ENCODE measurements at places on chromosomes 3 and 15.

DNA sequence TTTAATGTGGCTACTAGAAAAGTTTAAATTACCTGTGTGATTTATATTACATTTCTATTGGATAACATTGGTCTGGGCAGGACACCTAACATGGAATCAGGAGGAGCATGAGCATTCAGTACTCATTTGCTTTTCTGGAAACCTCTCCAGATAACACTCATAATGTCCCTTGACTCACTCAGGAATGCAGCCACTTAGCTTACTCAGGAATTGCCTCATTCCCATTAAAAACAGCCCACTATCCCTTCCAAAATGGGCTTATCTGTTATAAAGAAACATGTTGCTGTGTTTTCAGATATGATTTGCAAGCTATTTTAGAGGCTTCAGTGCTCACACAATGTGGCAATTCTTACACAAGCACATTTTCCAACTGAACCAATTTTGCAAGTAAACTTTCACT, 17.1 kb downstream of the GBE1 start:
- DNase-seq = peak; percentile 95

- DNase-seq = no peak
Measured at GRCh38 chr3:157789162-157789561, 285.9 kb upstream of the VEPH1 start.

GRCh38 chr15:76299786-76300185, 11.5 kb downstream of the ETFA start:
- no peak for DNase-seq

DNA sequence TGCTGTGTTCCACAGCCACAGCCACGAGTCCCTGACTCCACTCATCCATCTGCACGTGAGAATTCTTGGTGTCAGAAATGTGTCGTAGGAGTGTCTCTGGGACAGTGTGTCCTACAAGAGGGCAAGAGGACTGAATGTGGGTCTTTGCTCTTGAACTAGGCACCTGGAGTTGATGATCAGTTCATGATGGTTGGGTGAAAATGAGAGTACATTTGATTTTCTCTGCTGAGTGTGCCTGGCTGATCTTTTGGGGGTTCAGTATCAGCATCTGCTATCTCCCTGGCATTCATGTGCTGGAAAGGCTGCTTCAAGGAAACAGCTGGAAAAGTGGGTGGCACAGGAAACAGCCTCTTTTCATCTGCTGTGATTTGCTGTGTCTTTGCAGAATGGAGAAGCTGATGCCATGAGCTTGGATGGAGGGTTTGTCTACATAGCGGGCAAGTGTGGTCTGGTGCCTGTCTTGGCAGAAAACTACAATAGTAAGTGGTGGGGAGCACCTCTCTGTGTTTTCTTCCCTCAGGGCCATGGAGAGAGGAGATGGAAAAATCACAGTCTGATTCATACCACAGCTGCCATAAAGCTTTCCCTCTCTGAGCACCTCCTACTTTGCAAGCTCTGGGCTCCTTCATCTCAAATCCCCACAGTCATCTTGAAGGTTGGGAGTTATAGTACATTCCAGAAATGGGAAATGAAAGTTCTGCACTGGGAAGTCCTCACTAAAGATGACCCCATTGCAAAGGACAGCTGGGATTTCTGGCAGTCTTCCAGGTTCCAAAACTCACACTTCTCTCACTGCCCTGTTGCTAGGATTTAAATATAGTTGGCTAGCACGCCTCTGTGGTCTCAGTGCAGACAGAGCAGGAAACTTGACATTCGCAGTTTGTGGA, 17.8 kb downstream of the TF start:
- DNase-seq = peak; percentile 15

- peak; percentile 69 for DNase-seq
Measured at GRCh38 chr3:141278196-141279076, 46.8 kb downstream of the PXYLP1 start.

DNA sequence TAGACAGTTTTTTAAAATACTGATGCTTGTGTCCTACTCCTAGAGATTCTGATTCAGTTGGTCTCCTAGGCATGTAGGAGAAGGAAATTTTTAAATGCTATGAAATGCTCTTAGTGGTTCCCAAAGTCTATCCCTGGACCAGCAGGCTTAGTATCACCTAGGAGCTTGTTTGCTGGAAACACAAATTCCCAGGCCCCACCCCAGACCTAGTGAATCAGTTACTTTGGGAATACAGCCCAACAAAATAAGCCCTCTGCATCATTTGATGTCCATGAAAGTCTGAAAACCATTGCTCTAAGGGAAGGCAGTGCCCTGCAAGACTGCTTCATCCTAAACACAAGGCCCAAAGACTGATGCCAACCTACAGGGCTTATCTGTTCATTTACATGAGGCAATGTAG, 36.3 kb downstream of the CCNL1 start:
- DNase-seq = no peak

GRCh38 chr3:130658678-130659077, 88.0 kb downstream of the PIK3R4 start:
- DNase-seq = peak; percentile 69

DNA sequence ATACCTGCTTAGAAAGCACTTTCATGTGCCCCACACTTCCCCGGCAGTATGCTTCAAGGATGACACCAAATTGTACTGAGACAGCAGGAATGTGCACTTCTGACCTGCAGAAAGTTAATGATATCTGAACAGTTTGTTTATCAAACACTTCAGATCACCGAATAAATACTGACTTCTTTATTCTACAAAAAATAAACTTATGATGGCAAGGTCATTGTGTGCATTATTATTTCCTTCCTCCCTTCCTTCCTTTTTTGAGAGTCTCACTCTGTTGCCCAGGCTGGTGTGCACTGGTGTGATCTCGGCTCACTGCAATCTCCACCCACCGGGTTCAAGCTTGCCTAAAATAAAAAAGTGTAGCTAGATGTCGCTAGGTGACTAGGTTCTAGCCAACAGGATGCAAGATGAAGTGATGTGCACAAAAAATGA, 80.3 kb downstream of the FAIM start:
- no peak for DNase-seq

DNA sequence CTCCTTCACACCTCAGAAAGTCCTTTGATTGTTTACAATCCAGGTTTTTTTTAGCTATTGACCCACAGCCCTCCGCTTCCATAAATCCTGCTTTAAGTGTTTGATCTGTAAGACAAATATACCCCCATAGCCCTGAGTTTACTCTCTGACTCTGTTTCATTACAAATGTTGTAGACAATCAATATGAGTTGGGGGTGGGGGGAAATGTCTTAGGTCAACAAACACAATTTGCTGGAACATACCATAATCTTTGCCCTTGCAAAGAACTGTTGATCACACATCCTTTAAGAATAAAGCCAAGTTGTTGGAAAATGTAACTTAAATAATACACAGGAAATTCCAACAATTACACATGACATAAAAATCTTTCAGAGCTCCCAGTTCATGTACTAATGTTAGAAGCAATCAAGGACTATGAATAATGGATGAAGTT, 301.8 kb upstream of the SEMA6D start:
- DNase-seq = peak; percentile 49

GRCh38 chr3:177615015-177615414, 417.7 kb upstream of the TBL1XR1 start:
- DNase-seq = peak; percentile 97

DNA sequence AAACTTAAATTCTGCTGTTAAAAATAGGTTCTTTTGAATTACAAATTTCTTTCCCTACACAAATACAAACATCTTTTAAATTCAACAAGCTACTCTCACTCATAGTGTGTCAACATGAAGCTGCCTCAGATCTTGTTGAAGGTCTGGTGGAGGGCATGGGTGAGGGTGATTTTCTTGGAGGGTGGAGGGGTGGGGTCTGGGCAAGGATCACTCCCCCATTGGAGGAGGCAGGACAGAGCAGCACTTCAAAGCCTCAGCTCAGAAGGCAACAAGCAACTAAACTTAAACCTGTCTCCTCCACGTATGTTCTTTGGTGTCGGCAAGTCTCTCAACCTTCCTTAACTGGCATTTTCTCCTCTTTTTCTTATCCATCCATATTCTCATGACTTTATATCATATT, 730.9 kb downstream of the NR2F2 start:
- DNase-seq = no peak

DNA sequence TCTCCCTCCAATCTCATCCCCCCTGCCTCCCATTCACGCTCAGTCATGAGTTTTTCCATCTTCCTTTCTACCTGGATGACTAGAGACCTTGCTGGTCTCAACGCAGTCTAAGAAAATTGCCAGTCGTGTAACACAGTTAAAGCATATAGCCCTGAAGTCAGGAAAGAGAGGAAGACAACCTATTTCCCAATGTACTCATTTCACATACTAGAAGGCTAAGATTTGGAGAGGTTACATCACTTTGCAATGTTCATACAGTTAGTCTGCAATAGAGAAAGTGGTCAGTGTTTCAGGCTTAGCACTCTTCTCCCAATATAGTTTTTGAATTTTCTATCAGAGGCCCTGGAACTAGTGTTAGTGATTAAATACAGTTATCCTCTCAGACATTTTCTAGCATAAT, 278.6 kb downstream of the EDEM1 start:
- no peak for DNase-seq

GRCh38 chr3:172040981-172041963, 1.9 kb downstream of the FNDC3B start:
- DNase-seq = peak; percentile 55

- DNase-seq = no peak
Measured at GRCh38 chr3:88460369-88460768, 310.6 kb downstream of the C3orf38 start.

- no peak for DNase-seq
Measured at GRCh38 chr3:101845425-101845824, 3.9 kb upstream of the NFKBIZ start.

- DNase-seq = no peak
Measured at GRCh38 chr3:54366839-54367238, 244.5 kb downstream of the CACNA2D3 start.

GRCh38 chr3:153171256-153171655, 9.2 kb downstream of the RAP2B start:
- no peak for DNase-seq

GRCh38 chr15:40439960-40440742, 602 bp upstream of the BAHD1 start:
- peak; percentile 40 for DNase-seq

DNA sequence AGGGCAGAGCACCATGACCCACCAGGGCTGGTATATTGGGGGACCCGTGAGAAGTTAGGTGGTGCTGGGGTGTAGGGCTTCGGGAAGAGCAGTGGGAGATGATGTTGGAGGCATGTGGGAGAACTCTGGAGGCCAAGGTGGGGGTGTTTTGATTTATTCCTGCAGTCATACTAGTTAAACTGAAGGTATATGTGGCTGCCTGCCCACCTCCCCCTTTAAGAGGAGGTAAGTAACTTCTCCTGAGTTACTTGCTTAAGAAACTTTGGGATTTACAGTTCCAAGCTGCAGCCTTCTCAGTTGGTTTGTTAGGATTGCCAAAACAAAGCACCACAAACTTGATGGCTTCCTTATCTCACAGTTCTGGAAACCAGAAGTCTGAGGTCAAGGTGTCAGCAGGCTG, 73.1 kb upstream of the AGBL1 start:
- no peak for DNase-seq

- no peak for DNase-seq
Measured at GRCh38 chr3:11373654-11374053, 101.5 kb downstream of the ATG7 start.

- DNase-seq = no peak
Measured at GRCh38 chr3:48387634-48388033, 15.6 kb downstream of the FBXW12 start.

Data from cardiac fibroblast (primary cell).